AG04450 (cell line): ENCODE measurements at places on chromosomes 13 and 19.

DNA sequence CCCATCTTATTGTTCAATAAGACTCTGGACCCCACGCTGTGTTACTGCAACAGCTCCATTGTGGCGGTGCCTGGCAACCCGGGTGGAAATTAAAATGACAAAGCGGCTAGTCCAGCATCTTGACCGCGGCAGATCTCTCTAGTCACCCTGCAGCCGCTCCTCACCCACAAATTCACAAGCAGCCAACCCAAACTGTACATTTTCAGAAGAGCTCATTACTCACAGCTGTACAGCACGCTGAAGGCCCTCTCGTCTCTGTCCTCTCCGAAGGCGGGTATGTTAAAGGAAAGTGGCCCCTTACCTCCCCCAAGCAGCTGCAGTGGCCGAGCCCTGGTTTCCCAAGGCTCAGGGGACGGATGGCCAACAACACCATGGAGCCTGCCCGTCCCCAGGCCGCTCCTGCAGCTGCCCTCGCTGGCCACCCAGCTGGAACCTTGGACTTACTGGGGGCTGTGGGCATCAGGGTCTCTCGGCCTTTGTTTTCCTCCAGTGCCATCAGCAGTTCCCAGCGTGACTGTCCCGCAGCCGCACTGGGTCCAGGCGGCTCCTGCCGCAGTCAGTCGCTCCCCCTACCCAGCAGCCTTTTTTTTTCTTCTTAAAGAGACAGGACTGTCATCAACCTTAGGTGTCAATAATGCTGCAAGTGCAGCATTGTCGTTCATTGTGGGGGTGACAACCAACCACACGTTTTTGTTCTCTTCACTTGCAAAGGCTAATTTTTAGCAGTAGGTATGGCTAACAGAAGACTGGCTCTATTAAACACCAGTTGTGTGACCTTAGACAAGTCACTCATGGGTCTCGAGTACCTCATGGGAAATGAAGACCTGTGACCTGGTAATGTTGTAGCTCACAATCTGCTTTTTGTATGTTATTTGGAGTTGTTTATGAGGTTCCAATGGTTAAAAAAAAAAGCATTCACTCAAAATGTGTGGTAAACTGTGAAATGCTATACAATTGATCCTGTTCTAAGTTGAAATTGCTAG, at the start of gene SACS:
Gene SACS (minus strand): TSS at position 532 of the 983 bp plus-strand sequence. CDS start 22,463 bp downstream, outside the sequence.
- DNase-seq = no peak

GRCh38 chr13:51737609-51738008, 66.4 kb downstream of the DHRS12 start:
- DNase-seq = no peak

- no peak for DNase-seq
Observed at GRCh38 chr19:55044771-55045716, 7.0 kb upstream of the GP6 start.

DNA sequence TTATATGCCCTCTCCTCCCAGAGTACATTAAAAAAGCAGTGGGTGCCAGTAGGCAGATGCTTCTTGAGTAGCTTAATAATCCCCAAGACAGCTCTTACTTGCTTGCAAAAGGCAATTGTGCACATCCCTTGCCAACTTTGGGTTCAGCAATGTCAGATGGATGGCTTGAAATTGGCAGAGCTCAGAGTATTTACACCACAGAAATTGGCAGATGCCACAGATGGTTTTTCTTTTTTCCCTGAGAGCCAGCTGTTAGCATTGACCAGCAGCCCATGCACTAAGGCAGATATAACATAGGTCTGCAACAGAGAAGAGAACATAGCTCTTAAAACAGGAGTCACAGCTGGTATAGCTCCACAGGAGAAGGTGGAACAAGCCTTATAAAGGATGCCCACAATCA, 18.4 kb upstream of the RNASEH2B start:
- DNase-seq = no peak

DNA sequence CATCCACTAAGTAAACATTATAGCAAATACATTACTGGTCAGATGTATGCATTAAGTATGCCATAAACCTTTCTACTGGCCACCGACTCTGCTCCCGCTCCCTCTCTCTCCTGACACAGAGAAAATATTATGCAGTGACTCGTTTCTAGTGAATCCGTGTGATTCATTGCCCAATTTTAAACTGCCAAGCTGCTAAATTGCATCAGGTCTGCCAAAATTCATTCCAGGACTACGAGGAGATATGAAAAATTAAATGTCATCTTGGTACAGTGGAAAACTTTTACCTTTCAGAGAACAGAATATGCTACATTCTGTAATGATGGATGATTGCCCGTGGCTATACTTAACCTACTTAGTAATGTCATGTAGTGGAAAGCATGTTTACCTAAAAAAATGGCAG, 368.8 kb upstream of the TSHZ3 start:
- DNase-seq = no peak

DNA sequence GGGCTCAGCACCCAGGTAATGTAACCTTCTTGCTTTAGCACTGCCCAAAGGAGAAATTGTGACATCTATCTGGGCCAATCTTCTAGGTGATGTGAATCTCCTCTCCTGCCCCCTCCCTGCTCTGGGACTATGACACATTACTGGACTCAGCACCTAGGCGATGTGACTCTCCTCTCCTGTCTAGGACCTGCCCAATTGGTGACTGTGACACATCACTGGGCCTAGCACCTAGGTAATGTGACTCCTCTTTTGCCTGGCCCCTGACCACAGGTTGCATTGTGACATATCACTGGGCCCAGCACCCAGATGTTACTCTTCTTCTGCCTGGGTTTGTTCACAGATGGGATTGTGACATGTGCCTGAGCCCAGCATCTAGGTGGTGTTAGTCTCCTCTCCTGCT, 45.0 kb downstream of the ZNF85 start:
- no peak for DNase-seq
